Breast epithelium (tissue), 4 donors: ENCODE measurements at places on chromosomes 3 and 15. TPM values are rescaled to one million over a fixed set of nuclear protein-coding genes. Genes with fewer than 3 reads are reported as not detected.

- no peak for DNase-seq
Observed at GRCh38 chr3:81953111-81953510, 191.7 kb upstream of the GBE1 start.

DNA sequence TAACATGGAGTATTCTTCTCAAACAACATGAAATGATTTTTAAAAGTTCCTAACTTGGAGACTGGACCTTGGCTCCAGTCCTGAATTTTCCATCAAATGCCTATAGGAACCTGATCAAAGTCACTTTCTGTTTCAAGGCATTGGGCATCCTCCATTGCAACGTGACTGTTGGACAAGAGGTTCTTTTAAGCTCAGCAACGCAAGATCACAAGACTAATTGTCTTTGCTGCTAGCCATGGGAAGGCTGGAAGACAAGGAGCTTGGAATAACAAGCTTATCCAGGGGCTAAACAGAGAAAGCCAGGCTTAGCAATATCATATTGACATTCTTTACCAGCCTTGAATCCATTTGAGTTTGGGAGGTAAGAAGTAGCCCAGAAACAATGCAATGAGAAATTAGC lies 48.3 kb downstream of the SST start:
- DNase-seq = no peak

DNA sequence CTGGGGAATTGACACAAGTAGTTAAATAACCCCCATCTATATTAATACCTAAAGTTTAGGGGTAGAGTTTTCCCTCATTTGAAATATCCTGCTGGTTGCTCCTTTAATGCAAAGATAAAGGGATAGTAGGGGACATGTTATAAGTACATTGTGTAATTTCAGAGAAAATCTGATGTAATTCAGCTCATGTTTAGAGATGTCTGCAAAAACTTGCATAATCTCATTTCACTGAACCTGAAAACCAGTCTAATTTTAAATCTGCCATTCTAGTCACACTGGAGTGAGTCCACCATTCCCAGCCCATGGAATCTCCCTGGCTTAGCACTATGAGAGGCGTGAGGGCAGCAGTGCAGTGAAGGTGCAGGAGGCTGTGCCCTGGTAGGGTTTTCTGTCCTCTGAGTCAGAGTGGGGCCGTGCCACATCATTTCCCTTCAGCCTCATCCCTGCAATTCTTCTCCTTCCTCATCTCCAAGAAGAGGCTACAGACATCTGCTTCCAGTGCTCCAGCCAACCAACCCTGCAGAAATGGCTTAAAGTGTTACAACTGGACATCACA lies 246.3 kb upstream of the UMPS start:
- no peak for DNase-seq

DNA sequence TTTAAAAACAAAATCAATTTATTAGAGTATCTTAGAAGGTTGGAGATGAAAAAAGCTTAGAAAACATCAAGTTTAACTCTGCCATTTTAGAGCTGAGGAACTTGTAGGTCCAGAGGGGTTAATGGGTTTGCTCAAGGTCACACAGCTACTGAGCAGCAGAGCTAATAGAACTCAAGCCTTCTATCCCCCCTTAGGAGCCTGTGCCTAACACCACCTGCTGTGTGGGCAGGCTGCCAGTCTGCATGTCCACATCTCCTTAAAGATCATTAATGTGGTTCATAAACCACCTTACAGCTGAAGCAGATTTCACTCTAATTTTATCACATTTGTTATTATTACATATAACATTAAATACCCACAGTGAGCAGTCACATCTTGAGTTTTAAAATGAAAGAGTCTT lies 14.1 kb upstream of the SLC35G2 start:
- no peak for DNase-seq

DNA sequence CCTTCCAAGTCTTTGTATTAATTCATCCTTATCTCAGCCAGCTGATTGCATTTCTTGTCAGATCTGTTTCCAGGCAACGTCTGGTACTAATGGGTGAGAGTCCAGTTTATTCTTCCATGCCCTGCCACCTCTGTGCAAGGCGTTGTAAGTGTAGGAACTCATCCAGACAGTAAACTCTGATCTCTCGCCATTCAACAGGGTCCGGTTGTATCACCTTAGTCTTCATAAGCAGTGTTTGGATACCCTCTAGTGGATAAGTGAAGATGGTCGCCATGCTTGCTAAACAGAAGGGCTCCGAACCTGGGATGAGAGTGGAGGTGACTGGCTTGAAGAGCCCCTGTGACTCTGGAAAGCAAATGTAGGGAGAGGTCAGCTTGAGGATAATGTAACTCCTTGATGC lies 51.6 kb upstream of the CMTM7 start:
- no peak for DNase-seq

DNA sequence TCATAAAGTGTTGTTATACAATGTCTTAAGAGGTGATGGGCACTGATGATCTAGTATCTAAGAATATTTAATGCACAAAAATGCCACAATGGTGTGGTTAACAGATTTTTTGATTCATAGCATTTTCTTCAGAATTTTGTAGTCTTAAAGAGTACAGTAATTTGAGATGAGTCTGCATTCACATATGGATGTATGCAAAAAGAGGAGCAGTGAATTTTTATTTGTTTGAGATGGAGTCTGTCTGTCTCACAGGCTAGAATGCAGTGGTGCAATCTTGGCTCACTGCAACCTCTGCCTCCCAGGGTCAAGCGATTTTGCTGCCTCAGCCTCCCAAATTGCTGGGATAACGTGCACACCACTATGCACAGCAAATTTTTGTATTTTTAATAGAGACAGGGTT lies 110.5 kb downstream of the ZPLD1 start:
- no peak for DNase-seq

DNA sequence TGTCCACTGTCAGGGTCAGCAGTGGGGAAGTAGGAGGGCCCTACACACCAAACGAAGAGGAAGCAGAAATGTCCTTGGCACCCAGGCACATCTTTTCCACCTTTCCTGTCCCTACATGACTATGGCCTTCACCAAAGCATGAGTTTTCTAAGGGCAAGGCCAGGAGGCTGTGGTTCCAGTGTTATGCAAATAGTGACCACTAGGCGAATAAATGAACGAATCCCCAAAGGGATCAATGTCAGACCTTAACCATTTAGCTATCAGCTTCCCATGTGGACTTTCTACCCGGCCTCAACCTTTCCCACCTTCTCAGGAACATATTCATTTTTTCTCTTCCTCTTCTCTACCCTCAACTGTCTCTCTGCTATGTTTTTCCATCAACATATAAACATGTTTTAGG lies 63.1 kb downstream of the NTRK3 start:
- DNase-seq = no peak

PP2D1 gene
- total RNA-seq = not detected
